Activated naive CD4-positive, alpha-beta T cell (primary cell): ENCODE measurements at places on chromosomes 6 and 20.

DNA sequence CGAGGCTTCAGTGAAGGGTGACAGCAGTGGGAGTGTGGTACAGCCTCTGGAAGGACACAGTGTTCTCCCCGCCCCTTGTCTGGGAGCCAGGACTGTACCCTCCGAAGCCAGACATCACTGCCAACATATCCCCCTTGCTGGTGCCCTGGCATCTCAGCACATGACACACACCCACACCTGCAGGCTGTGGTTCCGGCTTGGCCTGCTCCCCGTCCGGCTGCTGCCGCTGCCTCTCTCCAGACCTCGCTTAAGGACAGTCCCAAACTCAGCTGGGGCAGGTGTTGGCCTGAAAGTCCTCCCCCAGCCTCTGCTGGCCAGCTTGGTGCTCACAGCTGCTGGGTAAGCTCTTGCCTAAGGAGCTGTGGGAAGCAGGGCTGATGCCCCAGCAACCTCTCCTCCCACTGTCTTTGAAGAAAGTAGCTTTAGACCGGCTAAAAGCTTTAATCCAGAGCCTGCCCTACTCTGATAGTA lies 7.0 kb downstream of the EMILIN3 start:
- DNase-seq = no peak

GRCh38 chr6:168916576-168917211 lies 337.0 kb downstream of the THBS2 start:
- DNase-seq = no peak

DNA sequence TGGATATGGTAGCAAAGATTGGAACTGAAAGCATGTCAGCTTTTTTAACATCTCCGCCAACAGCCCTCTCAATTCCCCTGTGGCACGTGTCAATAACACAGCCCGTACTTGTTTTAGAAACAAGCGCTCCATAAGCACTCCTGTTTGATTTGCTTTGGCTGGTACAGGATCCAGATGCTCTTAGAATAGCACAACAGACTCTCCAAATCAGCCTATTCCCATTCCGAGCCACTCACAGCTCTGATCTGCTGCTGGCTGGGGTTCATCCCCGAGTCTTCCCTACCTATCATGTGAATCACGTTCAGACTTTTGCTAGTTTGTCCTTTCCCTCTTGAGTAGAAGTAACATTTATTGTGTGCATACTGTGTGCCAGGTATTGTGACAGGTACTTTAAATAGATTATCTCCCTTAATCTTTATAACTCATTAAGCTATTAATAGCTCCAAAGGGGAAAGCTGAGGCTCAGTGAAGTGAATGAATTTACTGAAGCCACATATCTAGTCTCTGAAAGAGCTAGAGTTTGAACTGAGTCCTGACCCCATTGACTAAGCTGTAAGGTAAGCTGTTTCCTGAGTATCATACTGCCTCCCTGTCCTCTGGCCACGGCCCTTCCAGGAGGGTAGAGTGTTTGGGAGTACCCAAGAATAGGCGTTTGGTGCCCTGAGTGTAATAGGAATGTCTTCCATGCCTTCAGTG lies 46.7 kb downstream of the RALY start:
- DNase-seq = no peak

DNA sequence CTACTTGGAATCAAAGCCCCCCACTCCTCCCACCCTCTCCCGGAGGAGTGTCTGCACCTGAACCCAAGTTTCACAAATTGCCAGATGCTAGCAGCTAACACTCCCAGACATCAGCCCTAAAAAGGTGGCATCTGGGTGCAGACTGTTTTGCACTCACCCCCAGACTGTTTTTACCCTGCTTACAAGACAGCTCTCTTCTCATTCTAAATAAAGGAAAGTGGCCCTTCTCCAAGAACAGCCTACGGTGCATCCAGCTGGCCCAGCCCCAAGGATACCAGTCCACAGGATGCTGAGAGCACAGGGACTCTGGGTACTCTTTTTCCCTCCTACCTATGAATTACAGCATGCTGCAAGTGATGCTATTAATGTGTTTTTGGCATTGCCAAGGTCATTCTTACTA lies 842.0 kb upstream of the FLRT3 start:
- no peak for DNase-seq

GRCh38 chr6:69408886-69409285 lies 387.9 kb downstream of the LMBRD1 start:
- DNase-seq = no peak
